Activated effector memory CD4-positive, alpha-beta T cell treated with Interleukin-2 at 50 U/mL for 16 hours (primary cell): ENCODE measurements at places on chromosomes 12 and 14.
A peak's percentile ranks its signal among the peaks of the same experiment; 100 is the strongest.

- DNase-seq: no peak
These were observed 67.8 kb upstream of the GRIP1 start for GRCh38 chr12:66746489-66747201.

DNA sequence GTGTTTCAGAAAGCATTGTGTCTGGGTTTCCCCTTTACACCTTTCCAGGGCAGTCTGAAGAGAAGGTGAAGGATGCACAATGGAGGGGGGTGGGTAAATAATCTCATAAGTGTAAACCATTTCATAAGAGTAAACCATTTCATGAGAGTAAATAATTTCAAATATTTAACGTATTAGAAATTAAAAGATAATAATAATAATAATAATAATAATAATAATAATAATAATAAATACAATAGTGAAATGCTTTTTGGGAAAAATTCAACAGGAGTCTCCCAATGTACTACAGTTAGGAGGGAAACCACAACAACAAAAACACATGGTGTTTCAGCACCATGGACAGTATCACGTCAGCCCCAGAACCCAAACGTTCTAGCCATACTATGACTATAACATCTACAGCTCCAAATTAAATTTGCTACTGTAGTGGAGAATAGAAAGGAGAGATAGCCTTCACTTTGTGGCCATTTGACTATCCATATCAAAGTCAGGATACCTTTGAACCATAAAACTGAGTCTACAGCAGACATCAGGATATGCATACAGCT is 691.8 kb downstream of the BCL11B start:
- no peak for DNase-seq

DNA sequence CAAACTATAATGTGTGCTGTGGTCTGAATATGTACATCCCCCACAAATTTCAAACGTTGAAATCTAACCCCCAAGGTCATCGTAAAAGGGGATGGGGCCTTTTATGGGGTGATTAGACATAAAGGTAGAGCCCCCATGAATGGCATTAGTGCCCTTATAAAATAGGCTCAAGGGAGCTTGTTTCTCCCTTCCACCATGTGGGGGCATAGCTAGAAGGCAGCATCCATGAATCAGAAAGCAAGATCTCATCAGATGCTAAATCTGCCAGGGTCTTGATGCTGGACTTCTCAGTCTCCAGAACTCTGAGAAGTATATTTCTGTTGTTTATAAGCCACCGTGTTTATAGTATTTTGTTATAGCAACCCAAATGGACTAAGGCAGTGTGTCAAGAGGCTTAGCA is 33.4 kb upstream of the IGF1 start:
- DNase-seq: no peak

GRCh38 chr14:94382099-94382715 is 6.2 kb downstream of the SERPINA1 start:
- no peak for DNase-seq

- no peak for DNase-seq
These were observed 33.3 kb downstream of the TDG start for GRCh38 chr12:103998976-103999375.

DNA sequence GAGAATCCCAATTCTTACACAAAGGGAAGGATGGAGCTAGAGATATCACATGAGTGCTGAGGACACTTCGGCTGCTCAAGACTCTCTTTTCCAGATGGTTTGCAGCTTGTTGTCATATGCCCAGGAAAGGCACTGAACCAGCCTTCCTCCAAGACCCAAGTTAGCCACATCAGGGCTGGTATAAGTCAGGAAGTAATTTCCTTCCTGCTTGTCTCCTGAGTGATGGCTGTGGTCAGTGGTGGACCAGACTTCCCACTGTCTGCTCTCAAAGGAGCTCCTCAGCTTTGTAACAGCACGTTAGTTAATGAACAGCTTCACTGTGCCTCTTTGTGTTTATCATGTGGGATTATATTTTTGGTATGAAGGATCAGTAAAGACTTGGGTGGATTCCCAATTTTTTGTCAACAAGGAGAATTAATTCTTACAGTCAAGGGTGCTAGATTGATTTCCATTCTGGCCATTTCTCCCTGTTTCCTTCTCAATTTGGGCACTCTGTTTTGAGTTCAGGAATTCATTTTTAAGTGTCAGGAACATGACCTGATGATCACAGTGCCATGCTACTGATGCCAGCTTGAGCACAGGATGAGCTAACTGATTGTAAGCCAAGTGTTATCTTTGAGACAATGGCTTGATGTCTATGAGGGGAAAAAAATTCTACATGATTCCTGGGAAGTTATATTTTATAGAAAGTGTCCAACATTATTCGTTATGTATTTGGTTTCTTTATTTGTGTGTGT is 145.8 kb downstream of the GCH1 start:
- no peak for DNase-seq

DNA sequence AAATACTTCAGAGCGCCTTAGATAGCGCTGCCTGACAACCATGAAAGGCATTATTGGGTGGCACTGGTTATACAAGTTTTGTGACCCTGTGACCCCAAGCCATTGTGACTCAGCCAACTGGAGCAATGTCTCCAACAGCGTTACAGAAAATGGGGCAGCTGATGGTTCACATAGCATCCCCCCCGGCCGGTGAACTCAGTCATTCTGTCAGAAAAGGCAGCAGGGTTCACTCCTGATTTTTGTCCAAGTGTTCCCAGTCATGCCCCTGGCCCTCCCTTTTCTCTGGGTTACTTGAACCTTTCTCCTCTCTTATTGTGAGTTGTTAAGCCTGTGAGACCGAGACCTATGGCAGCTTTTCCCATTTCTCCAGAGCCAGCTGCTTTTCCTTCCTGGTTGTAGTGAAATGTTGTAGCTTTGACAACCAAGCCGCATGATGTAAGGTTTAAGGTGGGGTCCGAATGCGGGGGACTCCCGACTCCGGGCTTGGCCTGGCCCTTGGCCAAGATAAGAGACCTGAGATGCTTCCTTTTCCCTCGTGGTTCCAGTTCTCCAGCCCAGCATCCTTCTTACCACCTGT is 22.0 kb downstream of the CD9 start:
- DNase-seq: no peak

GRCh38 chr14:103716091-103716801 is 636 bp downstream of the ZFYVE21 start:
- DNase-seq: no peak

- DNase-seq: no peak
These were observed 5.7 kb downstream of the CACNA2D4 start for GRCh38 chr12:1912580-1913376.

GRCh38 chr12:13036881-13037280 is 7.3 kb upstream of the FAM234B start:
- no peak for DNase-seq

DNA sequence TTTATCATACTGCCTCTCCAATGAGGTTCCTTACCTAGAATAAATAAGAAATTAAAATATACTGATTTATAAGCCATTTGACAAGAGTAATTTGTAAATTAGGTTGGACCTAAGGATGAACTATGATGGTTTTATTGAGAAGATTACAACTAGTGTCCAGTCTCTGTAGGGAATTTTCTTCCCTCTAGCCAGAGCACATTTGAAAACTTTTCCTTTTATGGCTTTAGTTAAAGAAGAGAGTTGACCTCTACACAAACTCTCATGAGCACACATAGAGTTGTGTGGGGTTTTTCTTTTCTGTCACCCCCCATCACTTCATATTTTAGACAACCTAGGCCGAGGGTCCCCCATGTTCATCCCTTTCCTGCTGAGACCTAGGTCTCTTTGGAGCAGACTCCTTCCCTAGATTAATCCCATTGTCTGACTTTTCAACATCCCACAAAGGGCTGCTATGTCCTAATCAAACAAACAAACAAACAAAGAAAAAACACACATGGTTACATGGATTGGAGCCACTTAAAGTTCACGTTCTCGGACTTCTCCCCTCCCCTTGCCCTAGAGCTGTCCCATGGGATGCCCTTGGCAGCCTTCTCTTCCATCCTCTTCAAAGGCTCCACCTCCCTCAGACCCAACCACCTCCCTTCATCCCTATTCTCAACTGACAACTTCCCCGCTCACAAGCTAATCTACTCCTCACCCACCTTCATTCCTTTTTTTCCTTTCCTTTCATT is 40.7 kb downstream of the GPR135 start:
- no peak for DNase-seq

DNA sequence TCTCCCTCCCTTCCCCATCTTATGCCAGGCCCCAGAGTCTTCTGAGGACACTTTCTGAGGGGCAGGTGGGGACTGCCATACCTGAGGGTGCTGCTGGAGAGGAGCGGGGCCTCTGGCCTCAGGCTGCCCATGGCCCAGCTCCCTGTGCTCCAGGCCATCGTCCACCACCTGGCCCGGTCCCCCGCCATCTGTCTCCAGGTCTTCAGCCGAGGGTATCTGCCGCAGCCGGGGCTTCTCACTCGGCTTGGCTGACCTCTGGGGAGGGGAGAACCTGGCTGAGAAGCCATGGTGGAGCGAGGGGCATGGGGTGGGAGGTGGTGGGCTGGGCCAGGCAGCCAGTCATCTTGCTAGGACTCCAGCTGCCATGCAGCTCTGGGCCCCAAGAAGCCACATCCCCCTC is 21.6 kb downstream of the SLC48A1 start:
- DNase-seq: no peak

DNA sequence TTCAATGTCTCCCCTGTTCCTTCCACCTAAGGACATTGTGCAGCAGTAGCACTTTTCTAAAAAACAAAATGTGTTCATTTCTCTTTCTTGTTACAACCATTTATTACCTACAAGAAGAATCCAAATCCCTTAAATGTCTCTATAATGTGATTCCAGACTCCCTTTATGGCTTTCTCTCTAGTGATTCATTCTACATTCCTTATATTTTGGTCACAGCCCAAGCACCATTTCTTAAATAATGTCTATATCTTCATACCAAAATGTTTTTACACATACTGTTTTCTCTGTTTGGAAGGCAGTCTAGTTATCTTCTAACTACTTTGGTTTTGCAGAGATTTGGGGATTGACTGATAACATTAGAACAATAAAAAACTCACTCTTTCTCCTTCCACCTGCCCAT is 1037.3 kb upstream of the FLRT2 start:
- no peak for DNase-seq

DNA sequence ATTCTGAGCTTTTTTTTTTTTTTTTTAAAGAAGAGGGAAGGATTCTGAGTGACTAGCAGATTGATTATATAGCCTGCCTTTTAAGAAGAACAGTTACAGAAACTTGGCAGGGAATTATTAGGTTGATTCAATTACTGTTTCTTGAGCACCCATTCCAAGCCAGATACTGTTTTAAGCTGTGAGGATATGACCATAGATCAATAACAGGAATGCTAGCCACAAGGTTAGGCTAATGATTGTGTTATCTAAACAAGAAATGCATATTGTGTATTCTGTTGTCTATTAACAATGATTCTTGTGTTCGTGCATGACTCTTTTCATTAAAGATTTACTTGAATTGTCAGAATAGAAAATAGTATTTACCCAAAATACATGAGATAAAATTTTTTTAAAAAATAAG is 67.1 kb downstream of the PRORP start:
- no peak for DNase-seq

GRCh38 chr12:56129206-56129941 is 1.3 kb downstream of the ESYT1 start:
- DNase-seq: peak; percentile 76

DNA sequence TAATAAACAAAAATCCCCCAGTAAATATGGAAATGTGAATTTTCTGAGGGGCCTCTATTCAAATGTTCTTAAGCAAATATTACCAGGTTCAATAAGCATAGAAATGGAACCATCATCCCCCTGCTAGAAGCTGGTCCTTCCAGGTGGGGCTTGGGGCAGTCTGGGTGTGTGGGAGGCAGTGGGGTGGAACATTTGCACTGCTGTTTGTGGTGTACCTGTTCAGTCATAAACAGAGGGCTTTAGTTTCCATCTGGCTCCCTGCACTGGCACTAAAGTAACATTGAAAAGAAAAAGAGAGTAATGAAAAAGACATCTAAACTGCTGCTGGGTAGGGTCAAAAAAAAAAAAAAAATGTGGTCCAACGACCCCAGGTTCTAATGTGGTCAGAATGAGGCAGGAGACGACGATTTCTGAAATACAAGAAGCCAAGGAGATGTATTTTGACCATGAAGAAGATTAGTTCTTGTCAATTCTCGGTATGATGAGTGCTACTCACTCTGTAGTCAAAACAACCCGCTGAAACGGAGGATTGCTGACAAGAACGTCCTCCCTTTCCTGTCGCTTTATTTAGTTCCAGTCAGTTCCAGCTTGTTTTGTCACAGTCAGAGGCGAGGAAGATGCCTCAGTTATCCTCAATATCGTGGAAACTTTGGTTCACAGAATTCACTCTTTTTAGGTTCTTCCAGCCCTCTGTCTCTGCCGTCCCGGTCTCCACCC is 44.2 kb upstream of the MANSC4 start:
- no peak for DNase-seq

- no peak for DNase-seq
These were observed 6.0 kb downstream of the HMGA2 start for GRCh38 chr12:65830305-65830704.

GRCh38 chr12:113461666-113462065 is 10.0 kb downstream of the LHX5 start:
- no peak for DNase-seq

GRCh38 chr14:32697704-32698103 is 241.0 kb upstream of the NPAS3 start:
- no peak for DNase-seq

- DNase-seq: no peak
These were observed 47.8 kb upstream of the CHGA start for GRCh38 chr14:92874962-92875661.

DNA sequence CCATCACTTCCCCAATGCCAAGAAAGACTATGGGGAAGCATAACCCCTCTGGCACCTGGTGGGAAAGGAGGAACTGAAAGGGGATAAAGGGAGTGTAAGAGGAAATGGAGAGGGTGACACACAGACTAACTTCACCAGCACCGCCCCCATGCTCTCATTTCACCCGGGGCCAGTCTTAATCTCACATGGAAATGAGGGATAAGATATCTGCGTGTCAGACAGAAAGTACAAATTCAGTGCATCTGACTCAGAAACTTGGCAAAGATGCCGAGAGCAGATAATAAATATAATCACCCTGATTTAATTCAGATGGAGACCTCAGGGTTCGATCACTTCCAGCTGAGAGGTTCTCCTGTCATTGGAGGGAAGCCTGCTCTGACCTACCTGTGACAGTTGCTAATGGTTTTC is 191.6 kb downstream of the DUSP6 start:
- no peak for DNase-seq

DNA sequence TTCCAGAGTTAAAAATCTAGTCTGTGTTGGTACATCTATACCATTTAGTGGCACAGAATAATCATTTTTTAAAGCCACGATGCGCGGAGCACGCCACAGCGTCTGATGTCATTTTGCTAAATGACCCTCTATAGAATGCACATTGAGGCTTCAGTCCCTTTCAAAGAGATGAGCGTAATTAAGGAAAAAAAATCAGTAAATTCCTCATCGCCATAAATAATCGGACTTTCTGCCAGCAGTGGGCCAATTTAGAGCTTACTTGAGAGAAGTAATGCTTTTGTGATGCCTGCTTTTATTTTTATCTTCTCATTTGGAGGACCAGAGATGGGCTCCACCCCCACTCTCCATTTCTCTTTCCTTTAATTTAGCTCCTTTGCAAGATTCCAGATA is 4.0 kb downstream of the ASCL1 start:
- DNase-seq: no peak

DNA sequence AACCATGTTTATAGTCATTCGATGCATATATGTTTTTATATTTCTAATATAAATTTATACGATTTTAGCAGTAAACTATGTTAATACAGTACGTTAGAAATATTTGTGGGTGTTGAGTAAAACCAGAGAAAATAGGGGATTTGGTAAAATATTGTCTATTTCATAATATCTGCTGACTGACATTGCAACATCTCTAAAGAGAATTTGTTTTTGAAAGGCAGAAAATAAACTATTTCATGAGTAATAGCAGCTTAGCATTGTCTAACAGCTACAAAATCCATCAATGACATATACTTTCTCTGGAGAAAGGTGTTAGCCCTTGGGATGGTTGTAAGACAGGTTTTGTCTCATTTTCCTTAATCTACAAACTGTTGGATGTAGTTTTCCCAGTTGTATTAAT is 144.9 kb downstream of the PDE3A start:
- DNase-seq: no peak
